ENCODE measurements at places on chromosomes 2 and 18.

DNA sequence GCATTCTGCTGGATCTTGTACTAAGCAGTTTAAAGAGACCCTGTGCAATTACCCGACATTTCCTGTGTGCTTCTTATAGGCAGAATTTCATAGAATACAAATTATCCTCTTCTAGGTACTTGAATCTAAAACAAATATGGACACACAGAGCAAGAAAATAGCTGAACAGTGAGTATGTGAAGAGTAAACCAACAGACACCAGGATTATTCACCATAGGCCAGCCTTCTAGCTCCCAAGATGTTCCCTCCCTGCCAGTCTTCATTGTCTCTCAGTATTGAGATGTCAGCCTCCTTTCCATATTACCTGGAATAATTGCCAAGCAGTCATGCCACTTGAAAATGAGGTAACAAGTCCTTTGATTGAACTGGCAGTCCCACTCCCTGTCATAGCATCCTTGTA is 187.1 kb downstream of the PTPRM start:
- H3K36me3 ChIP-seq = no peaks in the 10 kb centered on the region
- H3K4me3 ChIP-seq = no peak overlapping the region
- no peak for DNase-seq
- H3K27ac ChIP-seq = no peak overlapping the region

- H3K4me3 ChIP-seq = no peak overlapping the region
- H3K4me1 ChIP-seq = no peaks in the 10 kb centered on the region
Measured at GRCh38 chr18:29153091-29153490, 976.2 kb upstream of the CDH2 start.

DNA sequence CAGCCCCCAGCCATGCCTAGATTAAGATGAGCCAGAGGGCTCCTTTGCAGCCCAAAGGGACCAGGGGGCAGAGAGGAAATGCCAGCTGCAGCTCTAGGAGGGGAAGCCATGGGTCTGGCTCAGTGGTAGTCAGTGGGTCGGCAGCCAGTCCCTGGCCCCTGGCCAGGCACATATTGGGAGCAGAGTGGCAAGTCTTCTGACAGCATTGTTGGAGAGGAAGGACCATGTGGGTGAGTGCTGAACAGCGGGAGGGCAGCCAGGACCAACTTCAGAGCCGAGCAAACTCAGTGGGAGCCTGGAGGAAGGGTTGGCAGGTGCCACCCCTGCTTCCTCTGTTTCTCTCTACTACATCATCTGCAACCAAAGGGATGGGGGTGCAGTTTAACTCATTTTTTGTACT is 140.5 kb upstream of the PELI1 start:
- H3K27ac ChIP-seq = no peak overlapping the region
- H3K36me3 ChIP-seq = no peaks in the 10 kb centered on the region
- peaks cover 8% of the 10 kb centered on the region for H3K4me1 ChIP-seq
- DNase-seq = no peak
- H3K4me3 ChIP-seq = no peak overlapping the region

DNA sequence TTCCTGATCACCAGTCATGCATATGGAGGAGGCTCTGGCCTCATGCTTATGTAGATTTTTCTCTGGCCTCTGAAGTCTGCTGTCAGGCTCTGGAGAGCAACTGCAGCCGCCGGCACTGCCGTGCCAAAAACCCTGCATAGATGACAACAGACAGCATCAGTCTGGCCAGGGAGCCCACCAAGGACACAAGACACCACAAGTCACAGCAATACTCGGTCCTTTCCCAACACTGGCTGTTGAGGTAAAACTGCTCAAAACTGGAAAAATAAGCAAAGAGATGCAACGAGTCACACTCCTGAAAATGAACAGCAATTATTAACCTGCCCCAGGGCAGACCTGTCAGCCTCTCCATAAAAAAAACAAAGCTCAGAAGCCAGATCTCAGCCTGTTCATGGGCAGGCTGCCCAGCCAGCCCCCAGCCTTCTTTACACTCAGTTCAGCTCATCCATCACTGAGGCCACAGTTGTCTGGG is 186.0 kb upstream of the RAB6C start:
- H3K27me3 ChIP-seq = no peaks in the 10 kb centered on the region
- no peak for DNase-seq
- no peaks in the 10 kb centered on the region for H3K36me3 ChIP-seq

GRCh38 chr2:239061824-239062570 is 214.1 kb downstream of the TWIST2 start:
- H3K27me3 ChIP-seq = no peaks in the 10 kb centered on the region
- no peak overlapping the region for H3K4me3 ChIP-seq
- no peak for DNase-seq
- peaks cover 28% of the 10 kb centered on the region for H3K36me3 ChIP-seq

- H3K4me3 ChIP-seq = peak overlapping the region; percentile 77
Measured at GRCh38 chr18:77130229-77131099, 2.1 kb downstream of the MBP start.

- no peak for DNase-seq
- H3K4me3 ChIP-seq = no peak overlapping the region
- H3K27ac ChIP-seq = no peak overlapping the region
- H3K36me3 ChIP-seq = no peaks in the 10 kb centered on the region
Measured at GRCh38 chr2:134386310-134386709, 132.4 kb downstream of the MGAT5 start.

GRCh38 chr2:65092791-65093190 is 36.6 kb downstream of the CEP68 start:
- H3K27me3 ChIP-seq = no peaks in the 10 kb centered on the region
- DNase-seq = no peak
- H3K27ac ChIP-seq = no peak overlapping the region
- H3K36me3 ChIP-seq = peaks cover 63% of the 10 kb centered on the region
- peaks cover 10% of the 10 kb centered on the region for H3K4me1 ChIP-seq

DNA sequence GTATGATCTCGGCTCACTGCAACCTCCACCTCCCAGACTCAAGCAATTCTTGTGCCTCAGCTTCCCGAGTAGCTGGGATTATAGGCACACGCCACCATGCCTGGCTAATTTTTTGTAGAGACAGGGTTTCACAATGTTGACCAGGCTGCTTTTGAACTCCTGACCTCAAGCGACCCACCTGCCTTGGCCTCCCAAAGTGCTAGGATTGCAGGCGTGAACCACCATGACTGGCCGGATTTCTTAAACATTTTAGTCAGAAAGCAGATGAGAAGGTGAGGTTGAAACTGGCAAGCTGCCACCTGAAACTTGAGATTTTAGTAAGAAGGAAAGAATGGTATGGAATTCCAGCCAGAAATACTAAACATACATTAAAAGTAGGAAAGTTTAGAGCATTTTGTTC is 31.9 kb downstream of the KLHL23 start:
- no peaks in the 10 kb centered on the region for H3K36me3 ChIP-seq
- no peaks in the 10 kb centered on the region for H3K27me3 ChIP-seq
- H3K4me3 ChIP-seq = no peak overlapping the region
- no peak overlapping the region for H3K27ac ChIP-seq

- DNase-seq = no peak
- H3K4me3 ChIP-seq = no peak overlapping the region
- H3K27me3 ChIP-seq = no peaks in the 10 kb centered on the region
- no peaks in the 10 kb centered on the region for H3K4me1 ChIP-seq
Measured at GRCh38 chr18:39191931-39192330, 1626.3 kb upstream of the CELF4 start.

- no peak for DNase-seq
- no peaks in the 10 kb centered on the region for H3K27me3 ChIP-seq
- no peaks in the 10 kb centered on the region for H3K4me1 ChIP-seq
Measured at GRCh38 chr2:134819334-134819733, 19.1 kb upstream of the ACMSD start.

GRCh38 chr2:176025932-176026331 is 23.9 kb upstream of the LNPK start:
- H3K4me1 ChIP-seq = no peaks in the 10 kb centered on the region
- no peak for DNase-seq
- H3K27me3 ChIP-seq = no peaks in the 10 kb centered on the region
- no peak overlapping the region for H3K4me3 ChIP-seq

DNA sequence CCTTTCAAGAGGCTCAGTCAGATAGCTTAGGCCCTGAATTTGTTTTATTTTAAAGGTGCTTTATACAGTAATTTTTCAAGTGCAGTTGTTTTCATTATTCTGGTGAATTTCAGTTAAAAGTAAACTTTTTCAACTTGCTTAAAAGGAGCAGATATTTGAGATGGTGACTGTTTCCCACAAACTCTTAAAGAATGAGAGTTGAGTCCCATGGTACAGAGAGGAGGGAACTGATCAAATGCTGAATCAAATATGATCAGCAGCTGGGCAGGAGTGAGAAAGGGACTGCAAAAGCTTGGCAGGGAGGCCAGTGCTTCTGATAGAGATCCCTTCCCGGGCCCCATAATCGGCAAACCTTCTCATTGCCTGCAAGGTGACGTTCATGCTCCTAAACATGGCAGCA is 91.2 kb downstream of the KCNS3 start:
- DNase-seq = no peak
- H3K36me3 ChIP-seq = no peaks in the 10 kb centered on the region
- H3K4me1 ChIP-seq = no peaks in the 10 kb centered on the region
- H3K27me3 ChIP-seq = no peaks in the 10 kb centered on the region
- H3K4me3 ChIP-seq = no peak overlapping the region

GRCh38 chr2:188659656-188660406 is 314.3 kb upstream of the COL3A1 start:
- DNase-seq = no peak
- H3K27me3 ChIP-seq = no peaks in the 10 kb centered on the region
- no peak overlapping the region for H3K4me3 ChIP-seq
- H3K4me1 ChIP-seq = no peaks in the 10 kb centered on the region
- no peaks in the 10 kb centered on the region for H3K36me3 ChIP-seq
- H3K27ac ChIP-seq = no peak overlapping the region

- no peaks in the 10 kb centered on the region for H3K4me1 ChIP-seq
- H3K4me3 ChIP-seq = no peak overlapping the region
- DNase-seq = no peak
- H3K27ac ChIP-seq = no peak overlapping the region
- H3K27me3 ChIP-seq = no peaks in the 10 kb centered on the region
- no peaks in the 10 kb centered on the region for H3K36me3 ChIP-seq
Measured at GRCh38 chr2:194491409-194492115, 1165.5 kb upstream of the SLC39A10 start.

- H3K27me3 ChIP-seq = no peaks in the 10 kb centered on the region
- no peak overlapping the region for H3K27ac ChIP-seq
- no peaks in the 10 kb centered on the region for H3K36me3 ChIP-seq
- DNase-seq = no peak
Measured at GRCh38 chr2:20797096-20797495, 25.8 kb downstream of the LDAH start.

- peak overlapping the region; percentile 82 for H3K27ac ChIP-seq
- H3K36me3 ChIP-seq = no peaks in the 10 kb centered on the region
- H3K27me3 ChIP-seq = no peaks in the 10 kb centered on the region
Measured at GRCh38 chr2:33058716-33059470, 112.1 kb downstream of the LTBP1 start.

- no peak for DNase-seq
- no peak overlapping the region for H3K27ac ChIP-seq
- H3K4me3 ChIP-seq = no peak overlapping the region
- H3K27me3 ChIP-seq = no peaks in the 10 kb centered on the region
- no peaks in the 10 kb centered on the region for H3K4me1 ChIP-seq
Measured at GRCh38 chr2:191950132-191950874, 103.4 kb upstream of the CAVIN2 start.

DNA sequence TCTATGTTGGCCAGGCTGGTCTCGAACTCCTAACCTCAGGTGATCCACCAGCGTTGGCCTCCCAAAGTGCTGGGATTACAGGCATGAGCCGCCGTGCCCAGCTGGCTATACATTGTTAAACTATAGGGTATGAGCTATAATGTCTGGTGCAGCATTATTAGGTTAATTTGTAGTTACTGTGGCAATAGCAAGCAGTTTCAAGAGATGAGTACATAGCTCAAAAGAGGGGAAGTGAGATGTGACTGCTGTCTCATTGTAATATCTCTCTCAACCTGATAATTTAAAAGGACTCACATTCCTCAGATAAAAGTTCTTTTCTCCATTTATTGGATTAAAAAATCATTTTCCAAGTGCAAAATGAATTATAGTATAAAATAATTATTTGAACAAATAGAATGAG is 116.4 kb downstream of the INO80D start:
- H3K36me3 ChIP-seq = no peaks in the 10 kb centered on the region
- no peaks in the 10 kb centered on the region for H3K4me1 ChIP-seq
- no peaks in the 10 kb centered on the region for H3K27me3 ChIP-seq
- no peak overlapping the region for H3K27ac ChIP-seq
- DNase-seq = no peak
- H3K4me3 ChIP-seq = no peak overlapping the region

DNA sequence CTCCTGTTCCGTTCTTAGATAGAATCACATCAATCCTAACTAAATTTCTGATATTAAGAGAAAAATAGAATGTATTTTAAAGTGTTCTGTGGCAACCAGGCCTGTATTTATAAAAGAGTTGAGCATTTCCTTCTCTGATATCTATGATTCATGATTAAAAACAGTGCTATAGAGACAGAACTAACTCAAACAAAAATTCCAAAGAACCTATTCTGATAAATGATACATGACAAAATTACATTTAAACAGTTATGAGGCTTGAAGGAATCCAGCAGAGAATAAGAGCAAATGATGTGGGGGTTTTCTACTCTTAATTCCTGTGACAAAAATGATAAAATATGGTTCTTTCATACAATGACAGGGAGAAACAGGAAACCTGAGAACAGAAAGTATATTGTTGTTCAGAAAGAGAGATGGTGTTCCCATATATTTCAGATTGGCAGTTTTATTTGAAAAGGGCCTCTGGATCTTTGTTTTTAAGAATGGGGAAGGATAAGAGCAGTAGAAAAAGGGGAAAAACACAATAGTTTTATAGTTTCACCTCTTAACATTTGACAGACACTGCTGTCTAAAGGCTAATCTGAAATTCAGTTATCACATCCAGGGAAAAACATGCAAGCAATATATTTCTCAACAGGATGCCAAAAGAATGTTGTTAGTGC is 944.3 kb downstream of the LRP1B start:
- no peak overlapping the region for H3K27ac ChIP-seq
- no peak for DNase-seq
- no peaks in the 10 kb centered on the region for H3K27me3 ChIP-seq
- no peaks in the 10 kb centered on the region for H3K4me1 ChIP-seq
